ENCODE measurements at places on chromosomes 4 and X. TPM values are rescaled to one million over a fixed set of nuclear protein-coding genes. Genes with fewer than 3 reads are reported as not detected.

- no peak overlapping the region for H3K4me3 ChIP-seq
- H3K27me3 ChIP-seq: no peaks in the 10 kb centered on the region
- no peaks in the 10 kb centered on the region for H3K4me1 ChIP-seq
- H3K36me3 ChIP-seq: no peaks in the 10 kb centered on the region
- no peak for DNase-seq
Observed at GRCh38 chr4:107196312-107196711, 160.2 kb upstream of the DKK2 start.

- no peaks in the 10 kb centered on the region for H3K27me3 ChIP-seq
- H3K4me3 ChIP-seq: no peak overlapping the region
- no peak overlapping the region for H3K27ac ChIP-seq
- DNase-seq: no peak
- peaks cover 7% of the 10 kb centered on the region for H3K36me3 ChIP-seq
- H3K4me1 ChIP-seq: no peaks in the 10 kb centered on the region
Observed at GRCh38 chr4:183326853-183327252, 4.6 kb upstream of the CLDN24 start.

DNA sequence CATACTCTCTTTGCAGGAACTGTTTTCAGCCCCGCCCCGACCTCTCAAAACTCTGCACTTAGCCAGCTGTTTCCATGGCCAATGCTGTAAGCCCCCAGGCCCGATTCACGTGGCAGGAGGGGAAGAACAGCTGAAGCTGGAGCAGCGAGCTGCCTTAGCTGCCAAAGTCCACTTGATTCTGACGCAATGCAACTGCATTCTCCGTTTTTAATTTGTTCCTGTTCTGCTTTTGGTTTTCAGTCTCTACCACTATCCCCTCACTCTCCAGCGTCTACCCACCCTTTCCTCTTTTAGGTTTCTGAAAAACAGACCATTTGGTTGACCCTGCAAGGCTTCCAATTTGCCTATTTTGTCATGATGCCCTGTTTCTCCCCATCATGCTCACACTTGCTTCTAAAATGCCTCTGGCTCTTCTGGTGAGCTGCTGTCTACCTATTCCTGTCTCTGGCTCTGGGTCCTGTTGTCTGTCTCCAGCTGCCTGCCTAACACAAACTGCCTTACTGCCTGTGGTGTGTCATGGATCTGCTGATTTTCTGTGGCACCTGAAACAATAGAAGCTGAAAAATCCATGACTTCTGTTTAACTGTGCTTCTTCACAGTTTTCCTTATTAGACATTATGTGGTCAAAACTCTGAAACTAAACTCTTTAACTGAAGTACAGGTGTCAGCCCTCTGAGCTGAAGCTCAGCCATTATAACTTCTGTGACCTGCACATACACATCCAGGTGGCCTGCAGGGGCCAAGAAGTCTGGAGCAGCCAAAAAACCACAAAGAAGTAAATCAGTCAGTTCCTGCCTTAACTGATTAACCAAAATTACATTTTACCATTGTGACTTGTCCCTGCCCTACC, 160.5 kb upstream of the AGTR2 start:
- no peaks in the 10 kb centered on the region for H3K27me3 ChIP-seq
- H3K27ac ChIP-seq: no peak overlapping the region
- H3K4me3 ChIP-seq: peak overlapping the region; percentile 55
- peaks cover 6% of the 10 kb centered on the region for H3K36me3 ChIP-seq
- H3K4me1 ChIP-seq: peaks cover 7% of the 10 kb centered on the region

DNA sequence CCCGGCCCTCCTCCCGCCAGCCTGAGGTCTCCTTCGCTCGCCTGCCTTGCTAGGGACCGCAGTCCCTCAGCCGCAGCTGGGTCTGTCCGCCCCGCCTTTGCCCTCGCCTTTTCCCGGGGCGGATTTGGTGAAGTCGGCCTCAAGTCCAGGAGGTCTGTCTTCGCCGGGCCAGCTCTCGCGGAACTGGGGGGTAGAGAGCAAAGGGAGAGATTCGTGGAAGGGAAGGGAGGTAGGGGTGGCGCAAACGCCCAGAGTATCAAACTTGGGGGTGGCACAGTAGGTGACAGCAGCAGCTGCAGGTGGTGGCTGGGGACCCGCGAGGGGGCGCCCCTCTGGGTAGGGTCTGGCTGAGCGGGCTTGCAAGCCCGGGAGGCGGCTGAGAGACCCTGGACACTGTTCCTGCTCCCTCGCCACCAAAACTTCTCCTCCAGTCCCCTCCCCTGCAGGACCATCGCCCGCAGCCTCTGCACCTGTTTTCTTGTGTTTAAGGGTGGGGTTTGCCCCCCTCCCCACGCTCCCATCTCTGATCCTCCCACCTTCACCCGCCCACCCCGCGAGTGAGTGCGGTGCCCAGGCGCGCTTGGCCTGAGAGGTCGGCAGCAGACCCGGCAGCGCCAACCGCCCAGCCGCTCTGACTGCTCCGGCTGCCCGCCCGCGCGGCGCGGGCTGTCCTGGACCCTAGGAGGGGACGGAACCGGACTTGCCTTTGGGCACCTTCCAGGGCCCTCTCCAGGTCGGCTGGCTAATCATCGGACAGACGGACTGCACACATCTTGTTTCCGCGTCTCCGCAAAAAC, at the start of gene NPY2R:
Gene NPY2R (plus strand): TSS at position 379 of the 797 bp plus-strand sequence. CDS start 5,304 bp downstream, outside the sequence.
- peaks cover 3% of the 10 kb centered on the region for H3K4me1 ChIP-seq
- no peak within 1 kb of the TSS for H3K27ac ChIP-seq
- H3K4me3 ChIP-seq: peak within 1 kb of the TSS; percentile 91
- peaks cover 11% of the 10 kb centered on the region for H3K27me3 ChIP-seq
- DNase-seq: peak; percentile 73

Gene PPP1R2C
- total RNA-seq: not detected

GRCh38 chrX:3576886-3577501, 136.5 kb downstream of the PRKX start:
- peaks cover 5% of the 10 kb centered on the region for H3K4me1 ChIP-seq
- no peak overlapping the region for H3K4me3 ChIP-seq
- DNase-seq: no peak
- no peaks in the 10 kb centered on the region for H3K27me3 ChIP-seq
- peak overlapping the region; percentile 84 for H3K27ac ChIP-seq

All from glutamatergic neuron (in vitro differentiated cells).